Non-pigmented ciliary epithelial cell (primary cell): ENCODE measurements at places on chromosomes 11 and 22.

DNA sequence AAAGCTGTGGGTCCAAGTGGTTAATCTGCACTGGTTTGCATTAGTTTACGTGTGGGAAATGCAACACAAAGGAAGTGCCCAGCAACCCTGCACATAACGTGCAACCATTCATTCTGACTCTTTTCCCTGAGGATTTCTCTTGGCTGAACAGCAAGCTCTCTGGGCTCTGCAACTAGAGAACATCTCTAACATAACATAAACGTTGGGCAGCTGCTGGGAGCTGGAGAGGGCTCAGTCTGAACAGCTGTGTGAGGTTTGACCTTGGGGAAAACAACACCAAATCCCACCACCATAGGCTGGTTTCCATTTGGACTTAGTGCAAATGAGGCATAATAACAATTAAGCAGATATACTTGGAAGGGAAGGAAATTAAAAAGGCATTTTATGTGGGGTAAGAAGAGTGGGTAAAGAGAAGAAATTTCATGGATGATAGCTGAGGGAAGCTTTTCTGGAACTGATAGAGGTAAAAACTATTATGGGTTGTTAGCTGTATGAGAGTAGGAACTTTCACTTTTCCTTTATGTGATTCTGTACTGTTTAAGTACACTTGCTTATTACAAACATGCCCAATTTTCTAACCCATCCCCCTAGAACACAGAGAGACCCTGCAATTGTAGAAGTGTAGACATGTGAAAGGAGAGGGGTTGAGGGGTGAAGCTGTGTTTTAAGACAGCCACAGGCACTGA is 76.2 kb downstream of the SNX19 start:
- no peak for DNase-seq

DNA sequence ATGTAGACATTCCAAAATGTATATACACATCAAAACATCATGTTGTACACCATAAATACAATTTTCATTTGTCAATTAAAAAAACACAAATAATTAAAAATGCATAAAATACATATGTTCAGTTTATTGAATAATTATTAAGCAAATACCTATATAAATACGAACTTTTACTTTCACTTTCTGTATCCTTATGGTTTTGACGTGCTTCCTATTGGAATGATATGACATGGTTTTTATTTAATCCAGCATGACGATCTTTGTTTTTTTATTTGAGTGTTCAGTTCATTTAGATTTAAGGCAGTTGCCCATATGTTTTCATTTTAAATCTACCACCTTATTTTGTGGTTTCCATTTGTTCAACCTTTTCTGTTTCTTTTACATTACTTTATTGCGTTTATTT is 198.3 kb upstream of the PLET1 start:
- DNase-seq: no peak

DNA sequence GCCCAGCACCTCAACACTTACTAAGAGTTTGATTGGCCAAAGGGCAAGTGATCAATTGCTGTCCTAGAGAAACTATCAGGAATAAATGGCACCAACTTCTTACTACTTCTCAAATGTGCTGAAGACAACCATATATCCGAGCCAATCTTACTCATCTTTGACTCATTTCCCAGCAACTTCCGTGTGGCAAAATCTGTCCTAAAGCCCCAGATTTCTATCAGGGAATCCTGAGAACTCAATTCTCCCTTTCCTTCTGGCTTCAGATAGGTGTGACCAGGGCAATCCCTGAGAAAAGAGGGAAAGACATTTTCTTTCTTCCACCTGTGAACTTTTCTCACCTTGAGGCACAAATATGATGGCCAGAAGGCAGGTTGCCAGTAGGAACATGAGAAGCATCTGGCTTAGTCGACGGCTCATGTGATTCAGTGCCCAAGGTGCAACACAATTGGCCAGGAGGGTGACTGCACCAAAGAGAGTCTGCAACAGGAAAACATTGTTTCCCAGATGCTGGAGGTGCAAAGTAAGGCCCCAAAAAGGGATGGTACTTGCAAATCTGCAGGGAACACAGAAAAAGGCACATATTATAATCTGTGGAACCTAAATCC is 21.8 kb upstream of the SLC22A24 start:
- DNase-seq: no peak

- DNase-seq: no peak
Observed at GRCh38 chr11:108886660-108887009, 221.8 kb downstream of the DDX10 start.

DNA sequence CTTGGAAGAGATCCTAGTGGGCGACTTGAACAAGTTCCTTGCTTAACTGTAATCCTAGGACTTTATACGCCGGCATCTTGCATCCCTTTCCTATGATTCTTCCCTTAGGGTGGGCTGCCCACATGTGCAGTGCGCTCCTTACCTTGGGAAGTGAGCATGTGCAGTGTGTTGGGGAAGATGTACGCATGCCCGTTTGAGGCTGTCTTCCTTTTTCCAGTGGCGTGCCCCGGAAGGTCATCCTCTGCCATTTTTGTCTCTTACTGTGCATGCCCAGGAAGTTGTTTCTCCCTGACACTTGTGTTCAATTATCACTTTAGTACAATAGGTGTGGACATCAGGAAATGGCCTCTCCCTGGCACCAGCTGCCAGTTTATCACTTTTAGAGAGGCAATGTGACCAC is 936.5 kb downstream of the TBC1D22A start:
- no peak for DNase-seq

DNA sequence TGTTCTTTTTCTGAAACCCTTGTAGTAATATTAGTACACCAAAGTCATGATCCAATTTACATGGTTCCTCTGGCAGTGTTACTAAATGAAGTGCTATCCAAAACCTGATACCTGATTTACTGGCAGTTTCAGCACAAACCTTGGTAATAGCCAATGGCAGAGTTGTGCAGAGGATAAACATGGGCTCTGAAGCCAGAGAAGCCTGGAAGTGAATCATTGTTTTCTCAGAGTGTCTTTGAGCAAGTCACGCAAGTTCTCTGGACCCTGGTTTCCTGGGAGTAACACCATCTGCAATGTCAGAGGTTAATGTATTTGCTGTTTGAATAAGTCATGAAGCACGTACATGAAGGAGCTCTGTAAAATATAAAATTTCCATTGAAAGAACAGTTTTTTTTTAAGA is 222.3 kb upstream of the NARS2 start:
- DNase-seq: peak; percentile 56

DNA sequence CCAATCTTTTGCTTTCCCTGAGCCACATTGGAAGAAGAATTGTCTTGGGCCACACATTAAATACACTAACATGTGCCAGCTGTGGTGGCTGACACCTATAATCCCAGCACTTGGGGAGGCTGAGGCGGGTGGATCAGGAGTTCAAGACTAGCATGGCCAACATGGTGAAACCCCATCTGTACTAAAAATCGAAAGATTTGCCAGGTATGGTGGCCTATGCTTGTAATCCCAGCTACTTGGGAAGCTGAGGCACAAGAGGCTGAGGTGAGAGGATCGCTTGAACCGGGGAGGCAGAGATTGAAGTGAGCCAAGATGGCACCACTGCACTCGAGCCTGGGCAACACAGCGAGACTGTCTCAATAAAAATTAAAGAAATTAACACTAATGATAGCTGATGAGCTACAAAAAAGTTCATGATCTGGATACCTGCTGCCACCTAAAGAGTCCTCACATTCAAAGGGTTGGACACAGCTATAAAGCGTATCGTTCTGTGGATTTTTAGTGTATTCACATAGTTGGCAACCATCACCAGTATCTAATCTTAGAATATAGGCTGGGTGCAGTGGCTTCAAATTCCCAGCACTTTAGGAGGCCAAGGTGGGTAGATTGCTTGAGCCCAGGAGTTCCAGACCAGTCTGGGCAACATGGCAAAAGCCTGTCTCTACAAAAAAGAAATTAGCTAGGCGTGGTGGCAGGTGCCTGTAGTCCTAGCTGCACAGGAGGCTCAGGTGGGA is 3.4 kb upstream of the LDHC start:
- DNase-seq: no peak

GRCh38 chr11:119742263-119742861 is 13.4 kb upstream of the NECTIN1 start:
- DNase-seq: no peak

DNA sequence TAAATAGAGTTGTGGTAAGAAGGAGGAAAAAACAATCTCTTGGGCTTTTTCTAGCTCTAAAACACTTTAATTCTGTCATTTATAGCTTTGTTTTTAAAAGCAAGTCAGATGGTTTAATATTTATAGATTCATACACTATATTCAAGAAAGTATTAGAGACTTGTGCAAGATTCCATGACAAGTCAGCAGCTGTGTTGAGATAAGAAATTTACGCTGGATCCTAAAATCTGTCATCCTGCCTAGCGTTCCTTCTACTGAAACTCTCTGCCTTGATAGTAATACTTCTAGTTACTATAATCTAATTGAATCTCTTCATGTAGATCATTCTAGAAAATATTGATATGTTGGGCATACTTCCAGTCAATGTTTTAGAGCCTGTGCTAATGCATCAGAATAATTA is 721.8 kb downstream of the CNTN5 start:
- DNase-seq: no peak

DNA sequence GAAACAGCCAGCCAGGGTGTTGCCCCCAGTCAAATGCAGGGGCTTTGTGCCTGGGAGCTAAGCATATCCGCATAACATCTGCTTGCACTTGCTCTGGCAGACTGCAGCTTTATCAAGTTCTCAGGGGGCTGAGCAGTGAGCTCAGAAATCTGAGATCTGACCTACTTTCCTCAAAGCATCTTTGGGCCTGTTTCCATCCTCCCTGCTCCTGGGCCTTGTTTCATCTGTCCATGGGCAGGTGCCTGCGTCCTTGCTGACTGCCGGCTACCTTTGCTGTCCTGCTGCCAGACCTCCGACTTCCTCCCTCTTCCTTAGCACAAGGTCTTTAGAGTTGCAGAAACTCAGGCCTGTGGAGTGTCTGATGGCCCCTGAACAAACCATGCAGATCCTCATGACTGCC is 131.2 kb upstream of the B3GAT1 start:
- DNase-seq: no peak

DNA sequence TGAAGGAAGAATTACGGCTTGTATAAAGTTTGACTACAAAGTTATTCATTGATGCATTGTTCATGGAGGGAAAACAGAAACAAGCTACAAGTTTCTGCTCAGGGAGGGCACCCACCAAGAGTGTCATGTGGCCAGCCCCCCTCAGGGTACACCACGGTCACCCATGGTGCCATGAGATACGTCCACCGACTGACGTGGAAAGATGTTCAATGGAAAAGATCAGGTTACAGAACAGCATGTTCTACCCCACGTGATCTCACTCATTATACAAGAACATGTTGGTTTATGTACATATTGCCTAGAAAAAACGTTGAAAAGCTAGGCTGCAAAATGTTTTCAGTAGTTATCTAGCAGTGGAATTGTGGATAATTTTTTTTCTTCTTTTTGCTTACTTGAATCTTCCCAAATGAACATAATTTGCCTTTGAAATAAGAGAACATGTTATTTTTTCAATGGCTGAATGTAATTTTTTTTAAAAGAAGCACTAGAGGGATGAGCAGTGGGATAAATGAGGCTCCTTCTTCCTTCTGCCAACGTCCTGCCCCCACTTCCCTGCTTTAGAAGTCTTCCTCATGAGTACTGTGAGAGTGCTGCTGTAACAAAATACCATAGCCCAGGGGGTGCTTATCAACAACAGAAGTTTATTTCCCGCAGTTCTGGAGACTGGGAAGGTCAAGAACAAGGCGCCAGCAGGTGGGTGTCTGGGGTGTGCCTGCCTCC is 22.5 kb downstream of the RCN1 start:
- DNase-seq: no peak

DNA sequence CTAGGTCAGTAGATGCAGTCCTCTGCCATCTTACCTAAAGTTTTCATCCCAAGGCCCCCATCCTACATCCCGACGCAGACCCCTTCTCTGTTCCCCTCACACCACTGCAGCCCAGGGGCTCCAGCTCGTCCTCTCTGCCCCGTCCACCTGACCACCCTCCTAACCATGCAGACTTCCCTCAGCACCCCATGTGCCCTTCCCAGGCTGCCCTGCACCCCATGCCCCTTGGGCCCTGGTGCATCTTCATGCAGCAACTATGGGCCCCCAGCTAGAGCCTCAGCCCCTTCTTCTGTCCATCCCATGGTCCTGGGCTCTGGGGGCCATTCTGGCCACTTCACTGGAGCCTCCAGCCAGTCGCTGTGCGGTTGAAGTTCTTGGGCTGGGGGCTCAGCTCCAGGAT is 2.9 kb downstream of the PRR33 start:
- no peak for DNase-seq

DNA sequence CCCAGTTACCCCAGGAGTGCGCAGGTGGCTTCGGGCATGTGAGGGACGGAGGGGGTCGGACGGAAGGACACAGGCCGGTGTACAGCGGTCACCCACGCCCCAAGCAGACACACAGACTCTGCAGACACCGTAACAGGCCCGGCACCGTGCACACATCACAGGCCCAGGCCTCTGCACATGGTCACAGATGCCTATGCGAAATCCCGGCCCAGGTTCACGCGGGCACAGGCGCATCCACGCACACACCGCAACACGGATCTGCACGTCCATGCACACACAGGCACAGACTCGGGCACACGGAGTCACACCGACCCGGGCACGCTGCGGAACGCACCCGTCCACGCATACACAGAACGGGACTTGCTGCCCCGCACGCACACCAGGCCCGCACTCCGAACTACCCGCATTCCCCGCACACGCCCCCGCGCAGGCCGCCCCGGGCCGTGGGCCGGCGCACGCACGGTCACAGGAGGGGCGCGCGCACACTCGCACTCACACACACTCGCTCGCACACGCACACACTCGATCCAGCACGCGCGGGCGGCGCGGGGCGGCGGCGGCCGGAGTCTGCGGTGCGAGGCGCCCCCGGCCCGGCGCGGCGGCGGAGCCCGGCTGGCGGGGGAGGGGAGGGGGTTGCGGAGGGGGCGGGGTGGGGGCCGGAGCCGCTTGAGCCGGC is at the start of gene MGAT3:
MGAT3 (plus strand) TSS at position 491 of the 676 bp plus-strand sequence. CDS start 30,336 bp downstream, outside the sequence.
- no peak for DNase-seq

- DNase-seq: peak; percentile 8
Observed at GRCh38 chr11:78926633-78927338, 352.1 kb upstream of the NARS2 start.

DNA sequence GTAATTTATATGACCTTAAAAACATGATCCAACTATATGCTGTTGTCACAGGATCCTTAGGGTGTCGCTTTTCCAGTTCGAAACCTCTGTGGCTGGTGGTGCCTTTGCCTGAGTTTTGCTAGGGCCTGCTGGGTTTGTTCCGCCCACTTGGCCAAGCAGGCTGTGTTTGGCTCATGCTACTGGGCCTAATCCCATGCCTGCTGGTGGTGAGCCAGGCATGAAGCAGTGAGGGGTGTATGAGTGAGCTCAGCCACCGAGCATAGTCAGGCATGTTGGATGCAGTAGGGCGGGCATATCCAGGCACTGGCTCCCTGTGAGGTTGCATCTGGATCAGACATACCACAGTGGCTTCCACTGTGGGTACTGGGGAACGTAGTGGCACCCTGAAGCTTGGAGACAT is 16.3 kb downstream of the NPAT start:
- no peak for DNase-seq

GRCh38 chr11:20459865-20460264 is 72.3 kb downstream of the PRMT3 start:
- DNase-seq: no peak

- no peak for DNase-seq
Observed at GRCh38 chr11:44162662-44163061, 67.2 kb downstream of the EXT2 start.

GRCh38 chr11:35714882-35715627 is 52.5 kb downstream of the TRIM44 start:
- no peak for DNase-seq
